Esophagus muscularis mucosa (tissue), 4 donors: ENCODE measurements at places on chromosomes 13 and 19. TPM values are rescaled to one million over a fixed set of nuclear protein-coding genes. Genes with fewer than 3 reads are reported as not detected.

DNA sequence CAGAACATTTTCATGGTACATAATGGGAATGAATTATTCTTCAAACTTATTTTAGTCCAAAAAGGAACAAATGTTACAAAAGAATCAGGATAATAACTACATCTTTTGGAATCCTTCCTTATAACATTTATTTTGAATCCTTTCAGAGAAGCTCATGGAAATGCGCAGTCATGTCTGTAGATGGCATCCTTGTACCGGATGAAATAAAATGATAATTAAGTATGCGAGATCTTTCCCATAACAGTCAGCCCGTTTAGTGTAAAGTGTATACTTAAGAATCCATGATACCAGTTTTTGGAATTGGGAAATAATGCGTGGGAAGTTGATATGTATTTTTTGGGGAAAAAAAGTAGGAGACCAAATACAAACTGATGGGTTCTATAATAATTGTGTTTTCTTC, 418.8 kb downstream of the GPC5 start:
- peaks cover 4% of the 10 kb centered on the region for H3K4me1 ChIP-seq
- H3K36me3 ChIP-seq = no peaks in the 10 kb centered on the region
- no peaks in the 10 kb centered on the region for H3K27me3 ChIP-seq
- no peak overlapping the region for H3K27ac ChIP-seq

GRCh38 chr19:12513531-12514061, 29.0 kb upstream of the ZNF709 start:
- peaks cover 18% of the 10 kb centered on the region for H3K4me1 ChIP-seq
- H3K27me3 ChIP-seq = no peaks in the 10 kb centered on the region
- H3K4me3 ChIP-seq = peak overlapping the region; percentile 49
- DNase-seq = no peak

GRCh38 chr13:34320084-34320483, 502.1 kb downstream of the RFC3 start:
- H3K27ac ChIP-seq = no peak overlapping the region
- H3K27me3 ChIP-seq = no peaks in the 10 kb centered on the region
- no peak for DNase-seq
- no peak overlapping the region for H3K4me3 ChIP-seq

GRCh38 chr13:39910833-39911232, 255.4 kb downstream of the COG6 start:
- no peaks in the 10 kb centered on the region for H3K27me3 ChIP-seq
- DNase-seq = no peak
- no peak overlapping the region for H3K4me3 ChIP-seq
- no peak overlapping the region for H3K27ac ChIP-seq
- H3K4me1 ChIP-seq = peaks cover 5% of the 10 kb centered on the region
- no peaks in the 10 kb centered on the region for H3K36me3 ChIP-seq

- no peaks in the 10 kb centered on the region for H3K27me3 ChIP-seq
- H3K4me3 ChIP-seq = no peak overlapping the region
- H3K27ac ChIP-seq = no peak overlapping the region
These were observed 12.6 kb downstream of the PCDH17 start for GRCh38 chr13:57644106-57644505.

DNA sequence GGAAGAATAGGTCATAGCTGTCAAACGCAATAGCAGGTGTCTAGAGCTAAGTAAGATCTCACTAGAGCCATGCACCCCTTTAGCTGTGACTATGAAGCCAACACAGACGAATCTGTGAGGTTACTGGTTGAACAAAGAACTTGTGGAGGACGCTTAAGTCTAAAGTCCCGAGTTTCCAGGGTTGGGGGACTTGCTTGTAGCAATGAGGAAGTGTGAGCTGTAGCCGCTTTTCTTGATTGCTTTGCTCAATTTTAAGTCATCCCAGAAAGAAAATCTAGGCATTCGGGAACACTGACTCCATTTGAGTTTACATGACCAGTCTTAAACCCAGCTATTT, 1.6 kb downstream of the GPC5 start:
- no peak for DNase-seq
- no peaks in the 10 kb centered on the region for H3K36me3 ChIP-seq
- no peak overlapping the region for H3K27ac ChIP-seq
- H3K4me3 ChIP-seq = no peak overlapping the region

GRCh38 chr13:83815598-83815997, 66.7 kb downstream of the SLITRK1 start:
- no peak overlapping the region for H3K4me3 ChIP-seq
- H3K27me3 ChIP-seq = no peaks in the 10 kb centered on the region
- no peaks in the 10 kb centered on the region for H3K4me1 ChIP-seq
- DNase-seq = no peak

- peak overlapping the region; percentile 24 for H3K4me3 ChIP-seq
- H3K4me1 ChIP-seq = peaks cover 53% of the 10 kb centered on the region
- H3K36me3 ChIP-seq = no peaks in the 10 kb centered on the region
- peak overlapping the region; percentile 97 for H3K27ac ChIP-seq
- peak; percentile 97 for DNase-seq
These were observed 64.9 kb downstream of the GADD45B start for GRCh38 chr19:2540646-2541454.

DNA sequence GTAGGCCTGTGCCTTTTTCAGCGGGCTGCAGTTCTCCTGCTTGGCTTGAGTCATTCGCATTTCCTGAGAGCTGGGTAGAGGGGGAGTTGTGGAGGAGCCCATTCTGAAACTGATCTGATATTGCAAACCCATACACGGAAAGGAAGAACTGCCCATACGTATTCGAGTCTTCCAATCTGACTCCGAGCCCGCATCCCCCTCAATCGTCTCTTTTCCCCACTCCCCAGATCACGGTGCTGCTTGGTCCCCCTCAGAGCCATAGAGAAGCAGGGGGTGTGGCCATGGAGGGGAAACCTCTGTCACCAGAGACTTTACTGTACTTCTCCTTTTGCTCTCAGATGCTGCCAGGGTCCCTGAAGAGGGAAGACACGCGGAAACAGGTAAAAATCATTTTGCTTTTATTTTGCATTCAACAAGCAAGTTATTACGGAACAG, at the start of gene CD22:
Gene CD22, plus strand, starts transcription at position 337 of the 435 bp plus-strand sequence. CDS start 2,854 bp downstream, outside the sequence.
- no peaks in the 10 kb centered on the region for H3K4me1 ChIP-seq
- no peak within 1 kb of the TSS for H3K4me3 ChIP-seq
- H3K27me3 ChIP-seq = no peaks in the 10 kb centered on the region
- DNase-seq = no peak
- no peak within 1 kb of the TSS for H3K27ac ChIP-seq

- DNase-seq = no peak
- H3K27ac ChIP-seq = peak overlapping the region; percentile 62
- H3K36me3 ChIP-seq = peaks cover 6% of the 10 kb centered on the region
- H3K4me3 ChIP-seq = no peak overlapping the region
- peaks cover 50% of the 10 kb centered on the region for H3K4me1 ChIP-seq
- no peaks in the 10 kb centered on the region for H3K27me3 ChIP-seq
These were observed 108.4 kb downstream of the ZNF557 start for GRCh38 chr19:7177926-7178325.

- no peaks in the 10 kb centered on the region for H3K27me3 ChIP-seq
- DNase-seq = no peak
- H3K36me3 ChIP-seq = peaks cover 8% of the 10 kb centered on the region
- H3K4me1 ChIP-seq = peaks cover 31% of the 10 kb centered on the region
- peak overlapping the region; percentile 96 for H3K4me3 ChIP-seq
These were observed 776 bp upstream of the NCLN start for GRCh38 chr19:3184847-3185460.

DNA sequence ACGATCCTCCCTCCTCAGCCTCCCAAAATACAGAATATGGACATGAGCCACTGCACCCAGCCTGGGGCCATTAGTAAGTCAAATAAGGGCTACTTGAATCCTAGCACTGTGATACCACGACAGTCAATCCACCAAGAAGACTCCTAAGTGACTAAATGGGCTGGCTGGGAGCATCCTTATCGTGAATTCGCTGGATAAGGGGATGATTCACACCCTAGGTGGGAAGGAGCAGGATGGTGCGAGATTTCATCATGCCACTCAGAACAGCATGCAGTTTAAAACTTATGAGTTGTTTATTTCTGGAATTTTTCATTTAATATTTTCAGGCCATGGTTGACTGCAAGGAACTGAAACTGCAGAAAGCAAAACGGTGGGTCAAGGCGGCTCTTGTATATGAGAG, 30.2 kb downstream of the ATP8A2 start:
- H3K36me3 ChIP-seq = no peaks in the 10 kb centered on the region
- no peak for DNase-seq
- no peaks in the 10 kb centered on the region for H3K27me3 ChIP-seq

DNA sequence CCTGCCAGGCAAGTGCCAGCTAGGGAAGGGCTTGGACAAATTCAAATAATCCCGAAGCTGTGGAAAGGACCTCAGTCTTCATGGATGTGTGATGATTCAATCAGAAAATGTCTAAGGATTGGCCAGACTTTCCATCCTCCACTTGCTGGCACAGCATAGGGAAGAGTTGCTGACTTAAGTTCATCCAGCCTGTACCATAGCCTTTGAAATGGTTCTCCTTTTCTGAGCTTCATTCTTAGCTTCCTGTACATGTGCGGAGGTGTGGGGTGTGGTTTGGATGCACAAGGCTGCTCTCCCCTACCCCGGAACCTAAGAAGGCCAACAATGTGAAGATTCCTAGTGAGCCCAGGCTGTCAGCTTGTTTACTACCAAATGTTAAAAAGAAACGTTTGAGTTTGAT, 959 bp upstream of the IGFL3 start:
- no peak overlapping the region for H3K4me3 ChIP-seq
- H3K36me3 ChIP-seq = no peaks in the 10 kb centered on the region
- H3K27me3 ChIP-seq = no peaks in the 10 kb centered on the region
- H3K4me1 ChIP-seq = no peaks in the 10 kb centered on the region

DNA sequence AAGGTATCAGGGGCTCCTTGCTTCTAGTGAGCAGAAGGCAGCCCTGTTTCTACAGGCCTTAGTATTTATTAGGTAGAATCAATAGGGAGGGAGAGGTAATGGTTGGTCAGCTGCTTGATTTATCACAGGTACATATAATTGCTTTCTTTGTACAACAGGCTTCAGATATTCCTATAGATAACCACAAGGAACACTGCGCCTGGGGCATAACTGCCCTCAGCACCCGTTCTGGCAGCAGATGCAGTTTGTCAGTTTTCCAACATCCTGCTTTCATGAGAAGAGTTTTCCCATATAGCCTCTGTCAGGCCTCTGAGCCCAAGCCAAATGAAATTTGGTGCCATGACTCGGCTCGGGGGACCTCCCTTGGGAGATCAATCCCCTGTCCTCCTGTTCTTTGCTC, 12.4 kb upstream of the ZNF486 start:
- no peak overlapping the region for H3K4me3 ChIP-seq
- no peak for DNase-seq
- no peaks in the 10 kb centered on the region for H3K36me3 ChIP-seq
- H3K27me3 ChIP-seq = no peaks in the 10 kb centered on the region

DNA sequence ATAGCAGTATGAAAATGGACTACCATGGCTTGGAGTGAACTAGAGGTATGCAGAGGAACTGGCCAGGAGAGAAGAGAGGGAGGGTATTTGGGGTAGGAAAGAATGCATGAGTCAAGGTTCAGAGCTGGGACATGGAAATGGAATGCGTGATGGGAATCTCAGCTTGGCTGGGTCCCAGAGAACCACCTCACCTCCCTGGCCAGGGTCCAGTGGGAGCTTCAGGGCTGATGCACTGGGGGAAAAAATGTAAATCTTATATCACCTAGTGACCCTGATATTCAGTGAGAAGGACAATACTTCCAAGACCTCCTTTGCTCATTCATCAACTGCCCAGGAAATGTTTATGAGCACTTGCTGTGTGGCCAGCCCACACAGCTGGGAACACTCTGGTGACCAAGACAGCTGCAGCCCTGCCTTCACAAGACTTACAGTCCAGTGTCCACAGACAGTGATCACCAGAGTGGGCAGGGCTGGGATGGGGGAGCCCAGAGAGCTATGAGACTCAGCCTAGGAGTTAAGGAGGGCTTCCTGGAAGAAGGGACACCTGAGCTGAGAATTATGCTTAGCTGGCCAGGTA, 12.8 kb downstream of the IGSF23 start:
- DNase-seq = no peak
- no peaks in the 10 kb centered on the region for H3K27me3 ChIP-seq
- H3K36me3 ChIP-seq = no peaks in the 10 kb centered on the region
- no peak overlapping the region for H3K4me3 ChIP-seq
- H3K27ac ChIP-seq = peak overlapping the region; percentile 38
- H3K4me1 ChIP-seq = peaks cover 10% of the 10 kb centered on the region

GRCh38 chr13:36818804-36819738, at the start of gene RFXAP:
Gene RFXAP, plus strand, starts transcription at chr13:36819222. Its CDS starts 136 bp downstream, at chr13:36819358.
- H3K27ac ChIP-seq = peak within 1 kb of the TSS; percentile 83
- no peaks in the 10 kb centered on the region for H3K36me3 ChIP-seq
- peak; percentile 96 for DNase-seq
- no peaks in the 10 kb centered on the region for H3K27me3 ChIP-seq

GRCh38 chr13:20019043-20019442, 60.5 kb downstream of the ZMYM2 start:
- no peaks in the 10 kb centered on the region for H3K27me3 ChIP-seq
- H3K36me3 ChIP-seq = peaks cover 7% of the 10 kb centered on the region
- no peak overlapping the region for H3K27ac ChIP-seq
- DNase-seq = no peak

DNA sequence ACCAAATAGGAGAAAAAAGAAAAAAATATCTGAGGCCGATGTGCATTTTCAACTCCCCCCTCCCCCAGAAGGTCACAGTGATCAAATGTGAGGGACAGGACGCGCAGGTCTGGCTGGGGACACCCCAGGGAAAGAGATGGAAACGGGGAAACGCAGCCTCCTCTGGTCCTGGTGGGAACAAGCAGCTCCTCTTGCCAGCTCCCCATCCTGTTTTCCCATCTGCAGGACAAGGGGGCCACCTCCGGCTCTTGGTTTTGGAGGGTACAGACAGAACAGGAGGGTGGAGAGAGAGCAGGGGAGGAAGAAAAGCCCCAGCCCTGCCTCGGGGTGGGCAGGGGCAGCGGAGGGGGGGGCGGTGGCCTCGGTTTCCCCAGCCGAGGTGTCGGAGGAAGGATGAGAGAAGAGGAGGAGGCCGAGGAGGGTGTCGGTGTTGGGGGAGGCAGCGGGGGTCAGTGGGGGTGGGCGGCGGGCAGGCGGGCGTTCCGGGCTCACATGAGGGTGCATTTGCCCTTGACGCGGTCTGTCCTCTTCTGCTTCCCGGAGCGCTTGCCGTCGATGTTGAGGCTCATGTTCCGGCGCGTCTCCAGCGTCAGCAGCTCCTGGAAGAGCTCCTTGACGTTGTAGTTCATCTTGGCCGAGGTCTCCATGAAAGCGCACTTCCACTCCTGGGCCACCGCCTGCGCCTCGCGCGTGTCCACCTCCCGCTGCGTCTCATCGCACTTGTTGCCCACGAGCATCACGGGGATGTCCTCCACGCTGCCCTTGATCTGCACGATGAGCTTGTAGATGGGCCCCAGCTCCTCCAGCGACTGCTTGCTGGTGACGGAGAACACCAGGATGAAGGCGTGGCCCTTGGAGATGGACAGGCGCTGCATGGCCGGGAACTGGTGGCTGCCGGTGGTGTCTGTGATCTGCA, 4.2 kb downstream of the DIRAS1 start:
- peaks cover 47% of the 10 kb centered on the region for H3K27me3 ChIP-seq
- H3K4me1 ChIP-seq = peaks cover 22% of the 10 kb centered on the region
- no peak overlapping the region for H3K4me3 ChIP-seq
- DNase-seq = no peak

GJB2 gene
- total RNA-seq = not detected

ZNF700 gene
- 10.4 TPM for total RNA-seq

NCLN gene
- total RNA-seq = 32.6 TPM

ZNF575 gene
- 0.97 TPM for total RNA-seq

SYDE1 gene
- 98.8 TPM for total RNA-seq

VSTM1 gene
- not detected for total RNA-seq

FXYD1 gene
- total RNA-seq = 44.4 TPM

TTYH1 gene
- 5.1 TPM for total RNA-seq

CD37 gene
- total RNA-seq = 22.4 TPM

MADCAM1 gene
- 0.42 TPM for total RNA-seq

ZNF723 gene
- not detected for total RNA-seq

ANGPTL4 gene
- 3.7 TPM for total RNA-seq

TUBA3C gene
- total RNA-seq = not detected

HRC gene
- 3.4 TPM for total RNA-seq

SIGLEC5 gene
- 0.83 TPM for total RNA-seq

IRGC gene
- total RNA-seq = not detected

IZUMO2 gene
- total RNA-seq = not detected

LYL1 gene
- total RNA-seq = 18.7 TPM

CDX2 gene
- total RNA-seq = not detected
